ENCODE measurements at places on chromosomes 16 and 17. TPM values are rescaled to one million over a fixed set of nuclear protein-coding genes. Genes with fewer than 3 reads are reported as not detected.

DNA sequence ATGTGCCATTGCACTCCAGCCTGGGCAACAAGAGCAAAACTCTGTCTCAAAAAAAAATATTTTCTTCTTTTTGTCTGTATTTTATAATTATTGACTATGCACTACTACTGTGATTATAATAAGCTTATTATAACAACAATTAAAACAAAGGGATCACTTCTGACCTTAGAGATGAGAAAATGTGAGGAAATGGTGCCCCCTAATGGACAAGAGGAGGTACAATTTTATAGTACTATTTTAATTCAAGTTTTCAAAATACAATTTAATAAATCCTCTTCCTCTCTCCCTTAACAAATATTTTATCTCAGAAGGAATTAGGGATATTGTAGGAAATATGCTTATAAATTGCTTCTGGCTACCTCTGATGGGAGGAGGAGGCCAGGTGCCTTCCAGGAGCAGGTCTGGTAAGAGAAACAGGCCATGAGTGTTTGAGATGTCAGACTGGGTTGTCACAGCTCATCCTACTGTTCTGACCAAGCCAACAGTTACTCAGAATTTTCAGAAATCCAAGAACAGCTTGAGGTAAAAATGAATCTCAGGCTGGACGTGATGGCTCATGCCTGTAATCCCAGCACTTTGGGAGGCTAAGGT lies 14.0 kb downstream of the VPS53 start:
- peaks cover 13% of the 10 kb centered on the region for H3K36me3 ChIP-seq
- no peak overlapping the region for H3K27ac ChIP-seq
- DNase-seq = peak; percentile 27

GRCh38 chr16:56258508-56259424 lies 67.5 kb downstream of the GNAO1 start:
- H3K4me1 ChIP-seq = no peaks in the 10 kb centered on the region
- no peak for DNase-seq
- peaks cover 21% of the 10 kb centered on the region for H3K27me3 ChIP-seq
- no peak overlapping the region for H3K4me3 ChIP-seq

DNA sequence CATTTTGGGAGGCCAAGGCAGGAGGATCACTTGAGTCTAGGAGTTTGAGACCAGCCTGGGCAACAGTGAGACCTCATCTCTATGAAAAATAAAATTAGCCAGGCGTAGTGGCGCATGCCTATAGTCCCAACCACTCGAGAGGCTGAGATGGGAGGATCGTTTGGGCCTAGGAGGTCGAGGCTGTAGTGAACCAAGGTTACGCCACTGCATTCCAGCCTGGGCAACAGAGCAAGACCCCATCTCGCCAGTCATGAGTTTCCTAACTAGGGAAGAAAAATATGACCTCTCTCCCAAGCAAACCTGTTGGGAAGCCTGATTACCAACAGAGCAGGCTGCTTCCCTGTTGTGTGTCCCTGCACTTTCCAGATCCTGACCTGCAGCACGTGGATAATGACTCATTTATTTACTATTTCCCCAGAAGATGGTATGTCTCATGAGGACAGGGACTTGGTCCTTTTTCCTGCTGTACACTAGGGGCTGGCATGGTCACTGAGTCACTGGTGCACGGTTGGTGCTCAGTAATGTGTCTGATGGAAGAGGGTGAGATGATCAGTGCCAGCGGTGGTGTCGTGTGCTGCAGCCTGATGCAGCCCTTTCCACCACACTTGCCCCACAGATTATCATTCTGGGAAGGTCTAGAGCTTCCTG lies 30.8 kb downstream of the NMT1 start:
- no peak for DNase-seq
- H3K36me3 ChIP-seq = peaks cover 37% of the 10 kb centered on the region
- H3K4me1 ChIP-seq = no peaks in the 10 kb centered on the region
- no peaks in the 10 kb centered on the region for H3K27me3 ChIP-seq

GRCh38 chr17:2214929-2215615 lies 88.5 kb downstream of the SMG6 start:
- H3K4me1 ChIP-seq = peaks cover 32% of the 10 kb centered on the region
- H3K27me3 ChIP-seq = no peaks in the 10 kb centered on the region
- DNase-seq = peak; percentile 28
- H3K36me3 ChIP-seq = no peaks in the 10 kb centered on the region
- H3K27ac ChIP-seq = peak overlapping the region; percentile 77
- peak overlapping the region; percentile 32 for H3K4me3 ChIP-seq

Gene CCL7
- not detected for total RNA-seq

DNA sequence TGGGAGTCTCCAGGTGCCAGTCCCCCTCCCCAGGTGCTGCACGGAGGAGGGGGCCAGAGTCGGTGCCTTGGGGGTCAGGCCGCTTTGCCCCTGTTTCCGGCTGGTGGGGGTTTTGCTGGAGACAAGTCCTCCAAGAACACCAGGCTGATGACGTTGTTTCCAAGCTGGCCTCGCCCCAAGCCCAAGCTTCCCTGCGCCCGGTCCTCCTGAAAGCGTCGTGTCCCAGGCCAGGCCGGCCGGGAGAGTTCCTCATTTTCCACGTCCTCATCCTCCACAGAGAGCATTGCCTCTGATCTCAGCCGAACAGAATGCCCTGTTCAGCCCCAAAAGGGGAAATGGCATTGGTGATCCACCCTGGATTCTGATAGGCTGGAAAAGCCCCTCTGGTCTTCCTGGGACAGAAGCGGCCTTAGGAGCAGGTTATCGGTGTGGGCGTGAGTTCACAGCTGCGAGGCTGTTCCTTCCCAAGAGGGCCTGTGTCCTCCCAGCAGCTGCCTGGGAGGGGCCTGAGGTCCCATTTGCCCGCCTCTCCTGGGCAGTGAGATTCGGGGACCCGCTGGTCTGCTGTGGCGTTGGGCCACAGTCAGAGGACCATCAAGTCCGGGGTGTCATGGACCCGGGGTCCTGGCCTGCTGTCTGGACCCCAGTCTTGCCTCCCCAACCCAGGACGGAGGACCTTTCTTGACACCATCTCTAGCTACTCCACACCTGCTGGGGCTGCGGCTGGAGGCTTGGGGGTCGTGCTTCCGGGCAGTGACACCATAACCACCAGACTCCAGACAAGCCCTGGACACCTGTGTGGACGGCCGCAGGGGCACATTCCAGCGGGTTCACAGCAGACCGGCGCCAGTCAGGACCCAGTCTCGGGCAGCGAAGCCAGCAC lies 7.1 kb downstream of the SOX8 start:
- no peaks in the 10 kb centered on the region for H3K36me3 ChIP-seq
- no peak overlapping the region for H3K4me3 ChIP-seq
- no peak for DNase-seq
- H3K27me3 ChIP-seq = peaks cover under 1% of the 10 kb centered on the region
- no peak overlapping the region for H3K27ac ChIP-seq

DNA sequence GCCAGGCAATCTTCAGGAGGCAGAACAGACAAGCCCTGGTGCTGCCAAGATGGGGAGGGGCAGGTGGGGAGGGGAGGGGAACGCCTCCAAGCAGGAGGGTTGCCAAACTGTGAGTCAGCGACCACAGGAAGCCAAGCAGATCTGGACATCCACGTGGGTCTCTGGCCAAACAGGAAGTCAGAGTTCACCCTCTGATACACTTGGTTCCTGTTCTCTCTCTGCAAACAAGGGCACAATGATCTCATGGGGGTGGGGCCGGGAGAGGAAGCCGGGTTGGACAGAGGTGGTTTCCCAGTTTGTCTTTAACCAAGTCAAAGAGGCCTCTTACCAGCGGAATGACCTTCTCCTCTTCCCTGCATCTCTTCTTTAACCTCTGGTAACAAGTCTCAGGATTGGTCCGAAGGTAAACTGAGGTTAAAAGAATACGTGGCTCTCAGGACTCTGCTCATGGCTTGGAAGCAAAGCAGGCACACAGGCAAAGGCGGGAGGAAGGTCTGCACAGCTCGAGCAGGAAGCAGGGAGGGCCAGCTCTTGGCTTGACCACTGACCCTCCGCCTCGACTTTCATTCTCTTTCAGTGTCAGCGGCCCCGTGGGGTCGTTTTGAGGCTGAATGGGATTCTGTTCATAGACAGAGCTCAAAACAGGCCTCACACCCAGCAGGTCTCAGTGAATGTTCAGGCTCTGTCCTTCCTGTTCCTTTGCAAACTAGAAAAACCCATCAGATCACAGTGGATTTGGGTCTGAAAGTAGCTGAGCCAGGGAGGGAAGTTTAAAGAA lies 32.9 kb downstream of the TK2 start:
- peak; percentile 60 for DNase-seq
- no peak overlapping the region for H3K4me3 ChIP-seq
- no peaks in the 10 kb centered on the region for H3K27me3 ChIP-seq
- H3K36me3 ChIP-seq = no peaks in the 10 kb centered on the region
- peaks cover 11% of the 10 kb centered on the region for H3K4me1 ChIP-seq
- peak overlapping the region; percentile 32 for H3K27ac ChIP-seq

GRCh38 chr17:27809555-27809954 lies 9.2 kb upstream of the NOS2 start:
- H3K4me1 ChIP-seq = no peaks in the 10 kb centered on the region
- no peak for DNase-seq
- no peaks in the 10 kb centered on the region for H3K27me3 ChIP-seq
- no peak overlapping the region for H3K4me3 ChIP-seq

DNA sequence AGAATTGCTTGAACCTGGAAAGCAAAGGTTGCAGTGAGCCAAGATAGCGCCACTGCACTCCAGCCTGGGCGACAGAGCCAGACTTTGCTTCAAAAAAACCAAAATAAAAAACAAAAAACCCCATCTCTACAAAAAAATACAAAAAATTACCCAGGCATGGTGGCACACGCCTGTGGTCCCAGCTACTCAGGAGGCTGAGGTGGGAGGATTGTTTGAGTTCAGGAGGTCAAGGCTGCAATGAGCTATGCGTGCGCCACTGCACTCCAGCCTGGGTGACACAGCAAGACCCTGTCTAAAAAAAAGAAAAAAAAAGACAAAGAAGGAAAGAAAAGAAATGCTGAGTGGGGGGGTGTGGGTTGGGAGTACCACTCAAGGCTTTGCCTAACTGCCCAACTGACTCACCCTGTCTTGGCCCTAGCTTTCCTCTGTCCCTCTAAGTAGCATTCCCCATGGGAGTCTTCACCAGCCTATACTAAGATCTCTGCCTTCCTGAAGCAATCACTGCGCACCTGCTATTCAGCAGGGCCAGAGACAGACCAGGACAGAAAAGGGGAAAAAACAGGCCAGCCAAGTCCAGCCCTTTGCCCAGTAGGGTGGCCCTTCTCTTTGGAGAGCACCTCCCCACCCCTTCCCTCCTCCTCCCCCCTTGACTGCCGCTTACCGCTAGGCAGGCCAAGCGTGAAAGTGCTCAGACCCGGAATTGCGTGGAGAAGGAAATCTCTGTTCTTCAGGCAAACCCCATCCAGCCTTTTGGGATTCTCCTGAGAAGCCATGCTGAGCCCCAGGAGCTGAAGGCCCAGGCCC lies 45.8 kb downstream of the RTN4RL1 start:
- H3K36me3 ChIP-seq = no peaks in the 10 kb centered on the region
- H3K27me3 ChIP-seq = no peaks in the 10 kb centered on the region
- no peak overlapping the region for H3K27ac ChIP-seq

Gene ACAP1
- total RNA-seq = 1.1 TPM

DNA sequence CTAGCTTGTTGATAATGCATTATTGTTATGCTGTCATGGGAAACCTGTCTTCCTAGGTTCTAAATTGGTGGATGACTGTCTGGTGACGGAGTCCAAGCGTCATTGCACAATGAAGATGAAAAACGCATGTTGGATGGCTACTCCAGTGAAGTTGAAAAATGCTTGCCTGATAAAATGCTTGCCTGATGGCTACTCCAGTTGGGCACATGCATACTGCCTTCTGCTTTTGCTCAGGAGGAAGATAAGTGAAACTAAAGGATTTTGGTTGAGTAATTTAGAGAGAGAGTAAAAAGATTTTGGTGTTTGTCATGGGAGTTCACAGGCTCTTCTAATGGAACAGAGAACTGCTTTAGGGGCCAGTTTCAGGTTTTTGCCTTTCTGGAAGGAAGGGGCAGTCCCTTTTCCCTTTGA lies 118.6 kb downstream of the PRKCA start:
- no peak overlapping the region for H3K27ac ChIP-seq
- peaks cover 10% of the 10 kb centered on the region for H3K4me1 ChIP-seq
- no peaks in the 10 kb centered on the region for H3K36me3 ChIP-seq
- DNase-seq = no peak
- no peak overlapping the region for H3K4me3 ChIP-seq

Gene C1QTNF1
- 3.8 TPM for total RNA-seq

Gene NLRC5
- total RNA-seq = 14.2 TPM

Gene GDE1
- 63.5 TPM for total RNA-seq

DNA sequence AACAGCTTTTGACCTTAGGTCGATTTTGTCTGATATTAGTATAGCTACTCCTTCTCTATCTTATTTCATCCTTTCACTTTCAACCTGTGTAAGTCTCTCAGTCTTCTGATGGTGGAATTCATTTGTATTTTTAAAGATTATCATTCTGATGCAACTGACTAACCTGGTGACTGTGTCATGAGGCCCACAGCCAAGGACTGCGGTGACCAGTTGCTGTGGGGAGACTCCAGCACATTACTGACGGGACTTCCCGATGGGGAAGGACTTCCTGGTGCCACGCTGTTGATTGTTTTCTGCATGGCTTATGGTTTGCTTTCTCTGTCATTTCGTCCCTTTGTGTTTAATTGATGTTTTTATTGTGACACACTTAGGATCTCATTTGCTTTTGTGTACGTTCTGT lies 34.2 kb downstream of the RMI2 start:
- H3K27me3 ChIP-seq = no peaks in the 10 kb centered on the region
- no peak overlapping the region for H3K4me3 ChIP-seq
- no peaks in the 10 kb centered on the region for H3K4me1 ChIP-seq
- no peaks in the 10 kb centered on the region for H3K36me3 ChIP-seq
- DNase-seq = no peak

- no peaks in the 10 kb centered on the region for H3K4me1 ChIP-seq
- H3K27me3 ChIP-seq = no peaks in the 10 kb centered on the region
- no peak for DNase-seq
- no peak overlapping the region for H3K27ac ChIP-seq
- H3K4me3 ChIP-seq = no peak overlapping the region
These were observed 62.7 kb downstream of the KNOP1 start for GRCh38 chr16:19655242-19655777.

DNA sequence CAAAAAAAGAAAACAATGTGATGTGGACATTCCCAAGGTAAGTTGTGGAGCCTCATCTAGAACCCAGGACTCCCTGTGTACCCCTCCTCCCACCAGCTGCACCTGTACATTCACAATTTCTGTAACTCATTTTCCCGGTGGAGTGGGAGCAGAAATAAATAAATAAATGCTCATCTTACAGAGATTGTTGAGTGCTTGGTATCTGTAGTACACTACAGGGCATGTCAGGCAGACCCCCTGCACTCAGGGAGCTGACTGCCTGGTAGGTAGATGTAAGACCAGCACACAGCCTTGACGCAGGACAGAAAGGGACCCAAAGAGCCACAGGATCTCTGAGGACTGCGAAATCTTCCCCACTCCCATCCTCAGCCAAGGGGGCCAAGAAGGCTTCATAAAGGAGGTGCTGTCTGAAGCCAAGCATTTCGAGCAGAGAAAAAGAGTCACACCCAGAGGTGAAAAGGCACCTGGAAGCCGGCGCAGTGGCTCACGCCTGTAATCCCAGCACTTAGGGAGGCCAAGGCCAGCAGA lies 6.5 kb downstream of the EIF1 start:
- H3K36me3 ChIP-seq = peaks cover 32% of the 10 kb centered on the region
- peaks cover 11% of the 10 kb centered on the region for H3K4me1 ChIP-seq
- H3K27ac ChIP-seq = no peak overlapping the region
- H3K27me3 ChIP-seq = no peaks in the 10 kb centered on the region
- no peak overlapping the region for H3K4me3 ChIP-seq

- no peak overlapping the region for H3K4me3 ChIP-seq
- no peaks in the 10 kb centered on the region for H3K27me3 ChIP-seq
- H3K4me1 ChIP-seq = peaks cover 10% of the 10 kb centered on the region
- no peaks in the 10 kb centered on the region for H3K36me3 ChIP-seq
These were observed 1.5 kb upstream of the PVALEF start for GRCh38 chr17:81163703-81164370.

- H3K4me1 ChIP-seq = no peaks in the 10 kb centered on the region
- no peaks in the 10 kb centered on the region for H3K27me3 ChIP-seq
- no peak for DNase-seq
- H3K4me3 ChIP-seq = no peak overlapping the region
These were observed 1080.1 kb upstream of the RBFOX1 start for GRCh38 chr16:6252541-6252940.
